CMK (cell line): ENCODE measurements at places on chromosomes 13 and 19.

GRCh38 chr19:31223740-31224534 is 125.3 kb downstream of the TSHZ3 start:
- no peak for DNase-seq

- DNase-seq: no peak
Observed at GRCh38 chr13:113669231-113669754, 2.3 kb downstream of the GRK1 start.

GRCh38 chr13:59837101-59837500 is 326.6 kb downstream of the DIAPH3 start:
- DNase-seq: no peak

- no peak for DNase-seq
Observed at GRCh38 chr19:58544591-58545285, 874 bp downstream of the TRIM28 start.

DNA sequence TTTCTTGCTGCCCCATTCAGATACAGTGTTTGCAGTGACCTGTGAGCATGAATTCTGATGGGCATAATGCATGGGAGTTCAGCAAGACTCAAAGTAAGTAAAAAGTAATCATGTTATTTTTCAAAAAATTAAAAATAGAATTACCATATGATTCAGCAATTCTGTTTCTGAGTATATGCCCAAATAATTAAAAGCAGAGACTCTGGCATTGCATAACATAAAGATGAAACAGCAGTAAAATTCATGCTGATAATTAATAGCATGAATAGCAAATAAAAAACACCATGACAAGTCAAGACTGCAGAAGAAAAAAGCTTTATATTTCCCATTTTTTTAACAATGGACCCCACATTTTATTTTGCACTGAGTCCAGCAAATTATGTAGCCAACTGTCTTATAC is 21.3 kb downstream of the RNF6 start:
- DNase-seq: no peak

GRCh38 chr13:113410472-113411201 is 42.7 kb downstream of the ADPRHL1 start:
- DNase-seq: no peak

DNA sequence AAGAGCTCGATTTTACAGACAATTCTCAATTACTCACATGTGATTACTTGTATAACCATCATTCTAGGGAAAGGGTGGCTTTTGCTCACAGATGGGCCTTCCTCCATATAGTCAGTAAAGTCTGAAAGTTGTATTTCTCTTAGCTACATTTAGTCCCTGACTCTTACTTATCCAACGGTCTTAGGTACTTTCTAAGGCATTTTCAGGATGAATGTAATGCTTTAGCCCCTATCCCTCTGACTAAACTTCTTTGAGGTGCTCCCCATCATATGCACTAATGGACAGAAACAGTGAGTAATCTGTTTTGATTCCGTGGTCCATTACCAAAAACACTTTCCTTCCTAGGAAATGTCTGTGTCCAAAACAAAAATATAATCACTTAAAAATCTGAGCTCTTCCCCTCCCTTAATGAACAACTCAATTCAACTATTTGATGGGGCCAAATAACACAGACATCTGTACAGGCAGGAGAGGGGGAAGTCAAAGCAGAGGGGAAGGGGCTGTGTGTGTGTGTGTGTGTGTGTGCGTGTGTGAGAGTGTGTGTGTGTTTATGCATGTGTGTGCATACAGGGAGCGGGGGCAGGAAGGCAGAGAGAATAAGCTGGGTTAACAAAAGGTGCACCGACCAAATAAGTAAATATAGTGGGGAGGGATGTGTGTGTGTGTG is 84.9 kb downstream of the USP12 start:
- no peak for DNase-seq

DNA sequence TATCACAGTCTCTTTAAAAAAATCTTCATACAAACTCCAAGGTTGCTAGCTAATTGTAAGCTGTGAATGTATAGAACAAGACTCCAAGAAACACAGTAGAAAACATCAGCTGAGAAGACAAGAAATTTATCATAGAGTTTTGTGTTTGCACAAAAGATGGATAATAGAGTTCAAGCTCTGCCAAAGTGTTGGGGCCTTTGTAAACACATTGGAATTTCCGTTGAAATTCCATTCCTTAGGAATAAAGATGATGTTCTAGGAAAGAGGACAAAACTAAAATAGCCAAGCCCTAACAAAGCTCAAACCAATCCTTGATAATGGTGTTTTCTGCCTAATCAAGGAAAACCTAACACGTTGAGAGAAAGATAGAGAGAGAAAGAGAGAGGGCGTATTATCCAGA is 20.6 kb downstream of the LRRC63 start:
- DNase-seq: no peak

GRCh38 chr13:109369353-109370052 is 416.9 kb downstream of the IRS2 start:
- no peak for DNase-seq

- DNase-seq: no peak
Observed at GRCh38 chr13:102097708-102098107, 304.1 kb downstream of the FGF14 start.

GRCh38 chr13:96768524-96768923 is 225.8 kb downstream of the OXGR1 start:
- DNase-seq: no peak

DNA sequence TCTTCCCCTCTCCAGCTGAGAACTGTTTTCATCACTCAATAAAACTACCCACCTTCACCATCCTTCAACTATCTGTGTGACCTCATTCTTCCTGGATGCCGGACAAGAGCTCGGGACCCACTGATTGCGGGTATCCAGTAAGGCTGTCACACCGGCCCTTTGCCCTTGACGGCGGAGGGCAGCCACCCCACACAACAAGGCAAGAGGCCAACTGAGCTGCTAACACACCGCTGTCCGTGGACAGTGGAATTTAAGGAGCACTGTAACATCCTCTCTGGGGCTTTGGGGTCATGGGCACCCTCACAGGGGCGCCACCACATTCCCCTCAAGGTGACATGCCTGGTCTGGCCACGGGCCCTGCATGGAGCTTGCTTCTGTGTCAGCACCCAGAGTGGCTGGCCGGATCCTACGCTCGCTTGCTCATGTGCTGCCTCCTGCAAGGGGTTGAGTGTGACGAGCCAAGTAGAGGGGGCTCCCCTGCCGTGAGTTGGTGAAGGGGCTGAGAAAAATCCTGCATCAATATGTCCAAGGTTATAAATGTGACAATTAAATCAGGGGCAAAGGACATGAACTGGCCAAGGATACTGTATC is 31.4 kb downstream of the LHFPL6 start:
- no peak for DNase-seq

DNA sequence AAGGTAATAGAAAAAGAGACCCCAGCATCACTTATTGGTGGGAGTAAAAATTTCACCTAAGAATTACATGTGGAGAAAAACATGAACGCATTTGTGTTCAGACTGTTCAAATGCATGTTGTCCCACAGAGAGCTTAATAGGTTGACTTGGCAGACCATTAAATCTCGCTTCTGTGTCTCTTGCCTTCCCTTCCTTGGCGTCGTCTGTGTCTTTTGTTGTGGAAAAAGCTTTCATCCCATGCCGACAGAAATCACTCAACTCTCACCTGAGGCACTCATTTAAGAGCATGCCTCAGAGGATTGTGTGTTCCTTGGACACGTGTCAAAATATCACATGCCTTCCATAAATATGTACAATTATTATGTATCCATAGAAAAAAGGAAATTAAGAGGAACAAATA is 24.4 kb upstream of the CACNA1A start:
- DNase-seq: no peak

DNA sequence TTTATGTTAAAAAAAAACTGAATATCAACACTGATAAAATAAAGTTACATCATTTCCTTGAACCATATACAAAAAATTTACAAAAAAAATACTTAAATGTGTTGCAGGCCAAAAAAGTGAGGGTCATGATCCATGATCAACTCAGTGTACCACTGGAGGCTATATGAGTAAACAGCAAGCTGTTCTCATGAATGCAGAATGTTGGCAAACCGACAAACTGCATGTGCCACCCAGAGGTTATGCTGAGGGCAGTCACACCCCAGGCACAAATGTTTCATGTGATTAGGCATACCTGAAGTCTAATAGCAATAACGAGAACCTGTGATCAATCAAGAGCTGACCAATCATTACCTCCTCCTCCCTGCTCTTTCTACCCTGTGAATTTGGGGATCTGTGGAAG is 91.9 kb downstream of the ZNF431 start:
- DNase-seq: no peak

GRCh38 chr13:92941167-92941566 is 285.4 kb upstream of the GPC6 start:
- DNase-seq: no peak

DNA sequence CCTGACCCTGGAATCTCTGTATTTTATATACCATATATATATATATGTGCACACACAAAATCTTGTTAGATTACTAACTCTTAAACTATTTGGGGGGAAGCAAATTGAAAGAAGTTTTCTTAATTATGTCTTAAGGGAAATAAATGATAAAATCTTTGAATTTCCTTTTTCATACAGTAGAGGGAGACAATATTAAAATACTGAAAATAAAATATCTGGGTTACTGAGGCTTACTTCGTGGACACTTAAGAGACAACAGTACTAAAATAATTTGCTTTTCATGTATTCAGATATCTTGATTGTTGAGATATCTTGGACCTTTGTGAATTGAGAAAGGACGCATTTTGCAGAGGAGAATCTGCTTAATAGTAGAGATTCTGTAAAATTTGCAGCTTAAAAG is 17.0 kb downstream of the SUGT1 start:
- DNase-seq: no peak

DNA sequence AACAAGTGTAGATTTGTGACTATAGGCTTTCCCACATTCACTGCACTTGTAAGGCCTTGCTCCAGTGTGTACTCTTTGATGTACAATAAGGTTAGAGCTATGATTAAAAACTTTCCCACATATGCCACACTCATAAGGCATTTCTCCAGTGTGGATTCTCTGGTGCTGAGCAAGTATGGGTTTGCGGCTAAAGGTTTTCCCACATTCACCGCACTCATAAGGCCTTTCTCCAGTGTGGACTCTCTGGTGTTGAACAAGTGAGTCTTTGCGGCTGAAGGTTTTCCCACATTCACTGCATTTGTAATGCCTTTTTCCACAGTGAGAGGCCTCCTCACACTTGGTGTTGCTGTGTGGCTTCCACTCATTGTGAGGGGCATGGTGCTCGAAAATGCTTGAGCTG is 3.7 kb downstream of the ZNF772 start:
- no peak for DNase-seq

DNA sequence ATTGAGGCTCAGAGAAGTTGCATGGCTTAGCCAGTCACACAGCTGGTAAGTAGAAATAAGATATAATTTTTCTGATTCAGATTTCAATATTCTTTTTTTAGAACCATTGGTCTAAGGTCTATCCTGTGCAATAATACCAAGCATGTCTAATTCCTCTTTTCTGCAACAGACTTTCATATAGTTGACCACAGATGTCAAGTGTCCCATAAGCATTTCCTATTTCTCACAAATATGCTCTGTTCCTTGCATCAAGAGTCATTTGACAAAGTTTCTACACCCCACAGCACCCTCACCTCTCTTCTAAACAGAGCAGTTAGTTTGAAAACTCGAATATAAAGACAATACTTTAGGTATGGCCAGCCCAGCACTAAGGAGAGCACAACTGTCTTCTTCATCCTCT is 26.8 kb upstream of the SACS start:
- no peak for DNase-seq

GRCh38 chr19:49680421-49681351 is 3.6 kb downstream of the PRMT1 start:
- no peak for DNase-seq

DNA sequence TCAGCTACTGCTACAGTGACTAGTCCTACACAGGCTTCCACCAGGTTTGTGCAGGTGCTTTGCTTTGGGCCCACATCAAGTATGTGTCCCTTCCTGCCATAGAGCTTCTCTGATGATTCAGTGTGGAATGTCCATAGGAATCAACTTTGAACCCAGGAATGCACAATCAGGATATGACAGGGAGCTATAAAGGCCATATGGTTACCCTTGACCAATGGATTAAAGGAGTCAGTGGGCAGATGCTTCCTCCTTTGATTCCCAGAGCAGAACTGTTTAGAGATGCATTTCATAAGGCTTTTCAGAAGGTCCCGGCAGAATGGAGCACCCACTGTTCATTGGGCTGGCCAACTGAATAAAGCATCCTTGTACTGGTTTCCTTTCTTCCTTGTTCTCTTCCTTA is 145.2 kb upstream of the WASF3 start:
- DNase-seq: no peak

DNA sequence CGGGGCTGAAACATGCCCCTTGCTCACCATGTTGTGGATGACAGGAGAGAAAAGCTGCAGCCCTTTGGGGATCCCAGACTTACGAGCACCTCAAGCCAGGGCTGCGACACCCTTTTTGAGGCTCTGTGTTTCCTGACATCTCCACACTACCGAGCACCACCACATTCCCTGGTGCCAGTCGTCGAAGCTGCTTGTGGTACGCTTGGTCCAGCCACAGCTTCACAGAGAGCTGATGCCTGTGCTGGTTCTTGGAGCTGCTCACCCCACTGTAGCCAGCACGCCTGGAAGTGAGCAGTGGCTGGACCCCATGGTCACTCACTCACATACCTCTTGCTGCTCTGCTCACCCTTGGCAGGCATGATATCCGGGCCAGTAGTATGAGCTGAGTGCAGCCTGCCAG is 367.5 kb downstream of the SLITRK6 start:
- DNase-seq: no peak

DNA sequence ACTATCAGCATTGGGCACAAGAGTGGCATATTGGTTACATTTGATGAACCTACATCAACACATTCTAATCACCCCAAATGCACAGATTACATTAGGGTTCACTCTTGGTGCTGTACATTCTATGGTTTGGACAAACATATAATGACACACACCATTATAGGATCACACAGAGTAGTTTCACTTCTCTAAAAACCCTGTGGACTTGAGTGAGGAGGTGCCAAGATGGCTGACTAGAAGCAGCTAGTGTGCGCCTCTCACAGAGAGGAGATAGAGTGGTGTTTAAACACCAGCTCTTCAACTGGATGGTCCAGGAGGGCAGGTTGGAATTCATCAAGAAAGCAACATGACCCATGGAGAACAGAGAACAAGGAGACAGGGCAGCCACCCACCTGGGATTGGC is 265.6 kb downstream of the TDRD3 start:
- DNase-seq: no peak

DNA sequence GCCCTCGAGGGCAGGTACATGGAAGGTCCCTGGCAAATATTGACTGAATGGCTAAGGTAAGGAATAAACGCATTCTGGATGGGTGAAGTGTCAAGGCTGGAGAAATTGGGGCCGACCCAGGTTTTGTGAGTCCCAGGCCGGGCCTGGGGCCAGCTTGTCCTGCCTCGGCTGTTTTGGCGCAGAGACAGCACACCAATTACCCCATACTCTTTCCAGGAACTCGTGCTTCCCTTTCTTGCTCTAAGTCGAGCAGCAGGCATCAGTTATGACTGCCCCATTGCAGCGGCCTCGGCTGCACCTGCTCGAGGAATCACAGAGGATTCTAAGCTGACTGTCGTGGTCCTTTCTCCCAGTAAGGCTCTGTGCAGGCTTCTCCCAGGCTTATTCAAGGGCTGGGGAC is 67.1 kb downstream of the ZNF536 start:
- no peak for DNase-seq

GRCh38 chr13:26695360-26695705 is 65.3 kb downstream of the GPR12 start:
- DNase-seq: no peak
